ENCODE measurements at places on chromosomes 6 and 20.

DNA sequence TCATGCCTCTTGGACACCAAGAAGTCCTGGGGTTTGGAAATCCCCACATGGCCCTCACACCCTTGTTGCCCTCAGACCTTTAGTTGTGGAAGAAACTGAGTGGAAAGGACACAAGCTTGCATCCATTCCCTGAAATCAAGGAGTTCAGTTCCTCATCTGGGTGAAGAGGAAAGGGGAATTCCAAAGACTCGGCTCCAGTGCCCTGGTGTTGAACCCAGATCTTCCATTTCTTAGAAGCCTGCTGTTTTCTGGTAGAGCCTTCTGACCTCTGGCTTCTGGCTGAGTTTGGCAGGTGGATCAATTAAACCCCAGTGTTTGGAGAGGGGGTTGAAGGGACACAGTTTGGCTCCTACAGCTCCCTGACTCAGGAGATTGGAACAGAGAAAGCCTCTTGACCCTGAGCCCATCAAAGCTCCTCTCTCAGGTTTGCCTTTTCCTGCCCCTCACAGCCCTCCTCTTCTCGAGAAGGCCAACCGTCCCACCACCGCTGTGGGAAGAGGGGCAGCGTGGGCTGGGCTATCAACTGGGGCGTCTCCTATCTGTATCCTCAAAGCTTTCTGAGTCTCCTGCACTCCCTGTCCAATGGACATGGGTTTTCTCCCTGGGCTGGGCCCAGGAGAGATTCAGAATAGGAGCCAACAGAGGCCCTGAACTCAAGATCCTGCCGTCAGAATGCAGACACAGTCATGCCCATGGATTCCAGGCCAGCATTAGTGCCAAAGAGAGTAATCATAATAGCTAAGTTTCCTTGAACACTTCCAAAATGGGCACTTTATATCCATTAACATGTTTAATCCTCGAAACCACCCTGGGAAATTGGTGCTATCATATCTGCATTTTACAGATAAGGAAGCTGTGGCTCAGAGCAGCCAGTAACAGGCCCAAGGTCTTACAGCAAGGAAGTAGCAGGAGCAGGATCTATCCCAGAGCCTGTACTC lies 146.2 kb downstream of the VEGFA start:
- DNase-seq: no peak

- no peak for DNase-seq
Measured at GRCh38 chr6:39850736-39851297, 58.6 kb downstream of the DAAM2 start.

GRCh38 chr6:6191909-6192308 lies 128.6 kb downstream of the F13A1 start:
- DNase-seq: no peak

DNA sequence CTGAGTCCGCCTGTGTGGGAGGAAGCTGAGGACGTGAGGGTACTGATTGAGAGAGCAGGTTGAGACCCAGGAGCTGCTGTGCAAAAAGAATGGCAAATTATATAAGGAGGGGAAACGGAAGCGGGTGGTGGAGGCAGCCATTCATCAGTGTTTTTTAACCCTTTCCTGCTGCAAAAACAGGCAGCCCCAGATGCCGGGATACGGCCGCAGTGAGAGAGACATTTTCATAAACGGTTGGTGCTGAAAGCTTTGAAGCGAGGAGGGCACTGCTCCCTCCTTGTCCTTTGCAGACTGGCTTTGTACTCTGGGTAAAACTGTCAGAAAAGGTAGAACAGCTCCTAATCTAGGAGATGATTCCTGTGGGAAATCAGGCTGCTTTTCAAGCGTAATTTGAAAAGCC lies 56.4 kb downstream of the TTI1 start:
- no peak for DNase-seq

Measured in pons (tissue), 1 donor.